H54 (cell line): ENCODE measurements at places on chromosomes 5 and 9.
A peak's percentile ranks its signal among the peaks of the same experiment; 100 is the strongest.

DNA sequence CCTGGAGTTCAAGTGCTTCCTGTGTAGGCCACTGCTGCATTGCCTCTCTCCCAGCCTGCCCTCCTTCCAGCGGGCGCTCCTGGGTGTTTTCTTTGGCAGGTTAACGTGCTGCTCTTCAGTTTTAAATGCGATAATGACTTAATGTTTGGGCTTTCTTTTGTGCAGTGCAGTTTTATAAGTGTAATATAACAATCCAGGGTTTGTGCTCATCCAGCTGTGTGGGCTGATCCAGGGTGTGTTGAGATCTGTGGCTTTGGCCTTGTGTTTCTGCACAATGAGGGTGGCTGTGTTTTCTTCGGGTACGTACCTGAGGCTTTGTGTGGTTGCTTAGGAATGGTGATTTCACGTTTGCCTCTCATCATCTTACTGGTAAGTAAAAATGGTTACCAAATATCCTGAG is 50.6 kb downstream of the PCSK5 start:
- DNase-seq, result no peak

DNA sequence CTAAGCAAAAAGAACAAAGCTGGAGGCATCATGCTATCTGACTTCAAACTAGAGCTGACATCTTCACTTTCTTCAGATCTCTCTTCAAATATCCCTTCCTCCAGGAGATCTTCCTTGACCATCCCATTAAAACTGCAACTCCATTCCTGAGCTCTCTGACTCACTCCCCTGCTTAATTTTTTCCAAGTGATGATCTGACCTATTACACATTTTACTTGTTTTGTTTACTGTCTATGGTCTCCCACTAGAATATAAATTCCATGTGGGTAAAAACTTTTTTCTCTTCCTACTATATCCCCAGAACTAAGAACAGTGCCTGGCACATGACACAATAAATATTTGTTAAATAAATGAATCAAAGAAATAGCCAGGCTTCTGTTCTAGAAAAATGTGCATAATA is 87.5 kb downstream of the SLIT3 start:
- DNase-seq, result no peak

DNA sequence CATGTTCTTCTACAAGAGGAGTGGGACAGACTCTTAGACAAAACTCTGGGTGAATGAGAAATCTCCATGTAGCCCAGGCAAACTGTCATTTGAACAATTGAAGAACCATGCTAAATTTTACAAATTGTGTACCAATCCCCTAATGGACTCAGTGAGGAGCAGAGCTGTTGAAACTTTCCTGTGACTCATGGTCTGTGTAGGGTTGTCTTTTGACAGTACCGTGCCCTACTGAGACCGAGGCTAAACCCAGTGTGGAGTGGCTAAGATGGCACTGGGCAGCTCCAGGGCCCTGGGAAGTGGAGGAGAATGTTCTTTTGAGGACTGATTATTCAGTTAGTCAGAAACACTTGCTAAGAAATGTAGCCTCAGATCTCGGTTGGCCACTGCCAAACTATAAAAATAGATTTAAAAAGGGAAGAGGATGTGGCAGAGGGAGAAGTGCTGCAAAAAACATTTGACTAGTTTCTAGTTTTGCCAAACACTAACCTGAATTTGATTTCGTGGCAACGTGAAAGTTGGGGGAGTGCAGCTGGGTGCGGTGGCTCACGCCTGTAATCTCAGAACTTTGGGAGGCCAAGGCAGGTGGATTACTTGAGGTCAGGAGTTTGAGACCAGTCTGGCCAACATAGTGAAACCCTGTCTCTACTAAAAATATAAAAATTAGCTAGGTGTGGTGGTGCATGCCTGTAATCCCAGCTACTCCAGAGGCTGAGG is 24.7 kb downstream of the POU4F3 start:
- no peak for DNase-seq

DNA sequence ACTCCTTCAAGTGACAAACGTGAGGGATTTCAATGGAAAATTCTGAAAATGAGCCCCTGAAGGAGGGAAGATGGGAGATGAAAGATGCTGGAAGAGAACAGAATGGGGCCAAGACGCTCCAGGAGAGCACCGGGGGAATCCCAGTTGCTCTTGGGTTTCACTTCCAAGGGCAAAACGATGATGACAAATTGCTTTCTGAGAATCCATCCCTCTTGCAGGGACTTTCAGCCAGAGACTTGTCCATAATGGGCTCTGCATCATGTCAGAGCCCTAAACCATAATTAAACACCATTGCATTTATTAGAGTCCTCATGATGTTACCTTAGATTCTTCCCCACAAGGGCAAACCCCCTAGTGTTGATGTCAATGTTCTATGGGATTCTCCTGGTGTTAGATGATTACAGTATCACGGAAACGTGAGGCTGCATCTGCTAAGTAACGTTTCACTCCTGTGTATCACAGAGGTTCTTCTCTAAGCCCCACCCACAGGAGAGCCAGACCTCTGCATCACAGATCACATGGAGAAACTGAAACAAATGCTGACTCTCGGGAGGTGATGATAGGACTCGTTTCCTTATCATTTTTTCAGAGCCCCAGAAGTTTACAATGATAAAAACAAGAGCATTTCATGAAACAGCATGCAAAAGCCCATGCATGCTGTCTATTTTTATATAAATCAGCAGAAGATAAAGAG is 114.4 kb downstream of the TENT4A start:
- peak; percentile 28 for DNase-seq

- DNase-seq, result no peak
Observed at GRCh38 chr5:167639766-167640165, 651.7 kb upstream of the WWC1 start.

DNA sequence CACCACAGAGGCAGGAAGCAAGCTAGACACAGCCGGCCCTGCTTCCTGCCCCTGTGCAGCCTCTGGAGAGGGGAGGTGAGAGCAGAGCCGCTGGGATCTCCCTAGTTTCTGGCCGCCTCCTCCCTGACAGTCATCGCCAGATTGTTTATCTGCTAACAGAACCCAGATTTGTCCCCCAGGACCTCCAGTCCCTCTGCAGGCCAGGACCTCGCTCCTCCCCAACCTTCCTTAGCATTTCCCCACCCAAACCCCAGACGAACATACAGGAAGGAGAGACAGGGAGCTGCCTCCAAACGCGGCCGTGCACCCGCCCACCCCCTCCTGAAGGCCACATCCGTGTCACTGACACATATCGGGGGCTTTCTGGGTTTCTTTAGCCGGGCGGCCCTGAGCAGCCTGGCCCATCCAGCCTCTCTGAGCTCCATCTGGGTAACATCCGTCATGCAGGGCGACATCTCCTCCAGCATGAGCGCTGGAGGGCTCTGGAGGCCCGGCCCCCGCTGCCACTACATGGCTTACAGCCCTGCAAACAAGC is 47.5 kb downstream of the DBH start:
- no peak for DNase-seq
